ENCODE measurements at places on chromosomes 12 and 14.

GRCh38 chr12:3035815-3036702 is 41.1 kb upstream of the TSPAN9 start:
- no peak for DNase-seq

- DNase-seq, result no peak
Observed at GRCh38 chr12:122830517-122831214, 4.6 kb upstream of the HIP1R start.

GRCh38 chr14:105666420-105666819 is 140.0 kb downstream of the TMEM121 start:
- DNase-seq, result no peak

DNA sequence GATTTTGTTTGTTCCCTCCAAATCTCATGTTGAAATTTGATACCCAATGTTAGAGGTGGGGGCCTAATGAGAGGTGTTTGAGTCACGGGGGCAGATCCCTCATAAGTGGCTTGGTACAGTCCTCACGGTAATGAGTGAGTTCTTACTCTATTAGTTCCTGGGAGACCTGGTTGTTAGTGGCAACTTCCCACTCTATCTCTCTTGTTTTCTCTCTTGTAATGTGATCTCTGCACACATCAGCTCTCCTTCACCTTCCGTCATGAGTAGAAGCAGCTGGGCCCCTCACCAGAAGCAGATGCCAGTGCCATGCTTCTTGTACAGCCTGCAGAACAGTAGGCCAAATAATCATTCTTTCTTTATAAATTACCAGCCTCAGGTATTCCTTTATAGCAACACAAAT is 29.6 kb upstream of the KCNK10 start:
- no peak for DNase-seq

DNA sequence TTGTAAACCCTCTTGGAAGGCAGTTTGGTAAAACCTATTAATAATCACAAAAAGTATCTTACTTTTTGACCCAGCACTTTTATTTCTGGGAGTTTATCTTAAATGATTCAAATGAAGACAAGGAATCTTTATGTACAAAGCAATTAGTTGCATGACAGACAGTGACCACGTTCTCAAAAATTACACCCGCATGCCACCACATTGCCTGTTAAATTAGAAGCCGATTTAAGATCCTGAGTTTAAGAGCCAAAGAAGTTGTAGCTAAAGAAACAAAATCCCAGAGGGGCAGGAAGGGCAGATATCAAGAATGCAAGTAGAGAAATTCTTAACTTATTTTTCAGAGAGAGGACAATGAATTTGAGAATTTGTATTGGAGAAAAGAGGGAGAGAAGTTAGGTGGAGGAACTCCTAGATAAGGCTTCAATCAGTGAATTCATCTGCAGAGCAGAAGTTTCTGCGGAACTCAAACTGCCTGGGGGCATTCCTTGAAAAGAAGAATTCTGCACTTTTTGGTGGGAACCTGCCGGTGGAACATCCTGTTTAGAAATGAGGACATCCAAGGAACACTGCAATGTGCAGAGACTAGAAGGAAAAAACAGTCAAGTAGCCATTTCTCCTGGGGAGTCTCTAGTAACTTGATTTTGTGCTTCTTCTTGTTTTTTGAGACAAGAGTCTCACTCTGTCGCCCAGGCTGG is 1.1 kb upstream of the RIOX1 start:
- no peak for DNase-seq

- DNase-seq, result no peak
Observed at GRCh38 chr12:107545737-107546353, 139.8 kb upstream of the PWP1 start.

GRCh38 chr12:127595506-127595905 is 671.5 kb upstream of the TMEM132C start:
- DNase-seq, result no peak

DNA sequence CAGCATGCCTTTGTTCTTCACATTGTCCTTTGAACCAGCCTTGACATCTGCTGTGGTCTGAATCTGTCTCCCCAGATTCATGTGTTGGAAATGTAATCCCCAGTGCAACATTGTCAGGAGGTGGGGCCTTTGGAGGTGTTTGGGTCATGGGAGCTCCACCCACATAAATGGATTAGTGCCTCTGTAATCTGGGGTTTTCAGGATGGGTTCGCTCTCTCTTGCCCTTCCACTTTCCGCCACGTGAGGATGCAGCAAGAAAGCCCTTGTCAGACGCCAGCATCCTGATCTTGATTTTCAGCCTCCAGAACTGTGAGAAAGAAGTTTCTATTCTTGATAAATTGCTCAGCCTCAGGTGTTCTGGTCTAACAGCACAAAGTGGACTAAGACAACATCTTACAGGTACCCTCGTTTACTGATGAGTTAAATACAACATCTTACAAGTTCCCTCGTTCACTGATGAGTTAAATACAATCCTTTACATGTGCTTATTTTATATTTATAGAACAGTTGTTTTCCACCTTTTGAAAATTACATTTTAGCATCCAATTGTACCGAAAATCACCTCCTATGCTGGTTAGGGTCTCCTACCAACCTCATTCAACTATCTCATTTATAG is 54.4 kb upstream of the RIMBP2 start:
- DNase-seq, result no peak

DNA sequence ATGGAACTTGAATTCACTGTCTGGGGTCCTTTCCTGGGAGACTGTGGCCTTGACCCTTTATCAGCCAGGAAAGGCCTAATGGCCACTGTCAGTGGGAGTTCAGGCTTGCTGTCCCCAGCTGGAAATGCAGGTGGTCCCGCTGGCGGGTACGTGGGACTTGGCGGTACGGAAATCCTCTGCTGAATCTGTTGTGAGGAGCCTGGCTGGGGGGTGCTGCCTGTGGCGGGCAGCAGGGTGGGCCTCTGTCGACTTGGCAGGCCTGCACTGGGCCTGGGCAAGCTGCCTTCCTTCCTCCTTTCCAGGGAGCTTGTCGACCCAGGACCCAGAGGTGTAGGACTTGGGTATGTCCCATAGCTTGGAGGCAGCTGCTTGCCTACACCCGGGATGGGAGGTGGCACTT is 26.3 kb downstream of the ZFYVE21 start:
- no peak for DNase-seq

- DNase-seq, result no peak
Observed at GRCh38 chr12:47942614-47943225, 20.7 kb upstream of the TMEM106C start.

All from stimulated activated CD4-positive, alpha-beta T cell treated with anti-CD3 and anti-CD28 coated beads, Interleukin-12 subunit alpha, Interleukin-12 subunit beta, amount 100 ng/mL, for 4 hours (primary cell).